Left cardiac atrium (tissue), 4 donors: ENCODE measurements at places on chromosomes 6 and 20. TPM values are rescaled to one million over a fixed set of nuclear protein-coding genes. Genes with fewer than 3 reads are reported as not detected.

GRCh38 chr20:19974630-19975435, 42.3 kb upstream of the NAA20 start:
- peak; percentile 85 for DNase-seq

GRCh38 chr20:14431568-14431967, 94.2 kb upstream of the FLRT3 start:
- no peak for DNase-seq

- DNase-seq = no peak
Measured at GRCh38 chr20:44477151-44477550, 1.5 kb downstream of the TTPAL start.

GRCh38 chr6:10837009-10837621, 1.2 kb downstream of the MAK start:
- DNase-seq = peak; percentile 45

DNA sequence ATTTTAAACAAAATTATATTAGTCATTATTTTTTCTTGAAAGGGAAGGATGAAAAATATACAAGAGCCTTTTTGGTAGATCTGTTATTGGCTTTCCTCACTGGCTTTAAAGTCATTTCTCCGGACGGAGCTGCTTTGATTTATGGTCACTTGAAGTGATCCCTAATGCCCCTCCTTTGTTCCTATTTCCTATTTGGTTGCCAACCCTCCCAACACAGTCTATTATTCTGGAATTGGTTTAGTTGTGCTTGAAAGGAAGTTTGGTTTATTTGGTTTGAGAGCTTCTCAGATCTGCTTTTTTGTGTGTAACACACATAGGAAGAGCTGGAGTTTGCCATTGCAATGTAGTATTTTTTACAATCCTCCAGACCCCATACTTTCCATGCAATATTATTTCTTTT, 347.9 kb downstream of the RFPL4B start:
- no peak for DNase-seq

GRCh38 chr6:133241086-133241900, at the start of gene EYA4:
Gene EYA4, plus strand, starts transcription at chr6:133241357. Its CDS starts 33,424 bp downstream, at chr6:133274781.
- peak; percentile 34 for DNase-seq

GRCh38 chr6:135464634-135465033, 32.9 kb downstream of the AHI1 start:
- no peak for DNase-seq

DNA sequence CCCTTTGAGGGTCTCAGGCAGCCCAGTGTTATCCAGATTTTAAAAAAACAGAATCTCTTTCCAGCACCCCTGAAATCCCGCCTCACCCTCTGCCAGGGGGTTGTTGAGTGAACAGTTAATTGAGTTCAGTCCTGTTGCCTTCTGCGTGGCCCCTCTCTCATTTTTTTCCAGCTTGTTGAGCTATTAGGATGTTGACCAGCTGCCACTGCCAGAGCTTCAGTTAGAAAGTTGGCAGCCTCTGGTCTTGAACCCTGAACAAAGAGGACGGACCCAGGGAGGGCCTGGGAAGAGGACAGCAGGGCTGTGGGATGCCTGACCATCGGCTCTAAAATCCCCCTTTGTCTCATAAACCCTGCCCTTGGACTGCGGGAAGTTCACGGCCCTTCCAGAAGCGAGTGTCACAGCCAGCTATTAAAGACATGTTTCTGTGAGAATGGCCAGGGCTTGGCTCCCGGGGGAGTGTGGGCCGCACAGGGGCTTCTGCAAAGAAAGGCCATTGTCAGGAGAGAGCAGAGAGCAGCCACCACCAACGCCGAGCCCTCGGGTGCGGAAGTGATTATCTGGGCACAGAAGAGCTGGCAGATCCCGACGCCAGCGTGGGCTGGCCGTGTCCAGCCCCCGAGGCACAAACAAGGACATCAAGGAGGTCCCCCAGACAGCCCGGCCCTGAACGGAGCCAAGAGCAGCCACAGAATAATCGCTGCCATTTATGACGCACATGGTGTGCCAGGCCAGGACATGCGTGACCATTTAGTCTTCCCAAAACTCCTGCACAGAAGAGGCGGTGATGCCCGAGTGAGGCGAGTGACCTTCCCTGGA, 189.0 kb downstream of the ANKRD60 start:
- DNase-seq = no peak

AAR2 gene
- 14.1 TPM for total RNA-seq

PRKN gene
- total RNA-seq = 22.2 TPM
